ENCODE measurements at places on chromosomes 13 and 19. TPM values are rescaled to one million over a fixed set of nuclear protein-coding genes. Genes with fewer than 3 reads are reported as not detected.

Gene GRIK5
- total RNA-seq: 20.0 TPM

Gene TNNI3
- total RNA-seq: not detected

Gene ZNF880
- total RNA-seq: 31.1 TPM

Gene ATP7B
- 5.9 TPM for total RNA-seq

Gene MYH14
- total RNA-seq: 130 TPM

Gene STRN4
- 73.2 TPM for total RNA-seq

Gene AMER2
- not detected for total RNA-seq

Gene SIGLEC6
- not detected for total RNA-seq

Gene OR7D2
- not detected for total RNA-seq

Gene TRPM4
- total RNA-seq: 18.4 TPM

Gene RETN
- not detected for total RNA-seq

Gene HSD17B14
- total RNA-seq: 16.6 TPM

Gene SPC24
- total RNA-seq: not detected

Gene ZNF135
- total RNA-seq: 17.9 TPM

Gene RPL28
- 404 TPM for total RNA-seq

Gene ZNF808
- total RNA-seq: 60.7 TPM

Gene RPS15
- total RNA-seq: 2,045 TPM

Gene CRLF1
- total RNA-seq: 140 TPM

Gene KCTD4
- total RNA-seq: not detected

Gene OR4F17
- total RNA-seq: not detected

Gene PALM
- total RNA-seq: 24.1 TPM

Gene SERPINE3
- not detected for total RNA-seq

Gene SPACA4
- total RNA-seq: not detected

Gene ZNF44
- 21.2 TPM for total RNA-seq

Gene RANBP3
- 57.8 TPM for total RNA-seq
